ENCODE measurements at places on chromosomes 1 and 21.

GRCh38 chr1:12745992-12746323 is at the start of gene CFAP107:
TSS of gene CFAP107 (plus strand) at chr1:12746200. CDS start at chr1:12746431, 231 bp downstream.
- DNase-seq, result no peak

DNA sequence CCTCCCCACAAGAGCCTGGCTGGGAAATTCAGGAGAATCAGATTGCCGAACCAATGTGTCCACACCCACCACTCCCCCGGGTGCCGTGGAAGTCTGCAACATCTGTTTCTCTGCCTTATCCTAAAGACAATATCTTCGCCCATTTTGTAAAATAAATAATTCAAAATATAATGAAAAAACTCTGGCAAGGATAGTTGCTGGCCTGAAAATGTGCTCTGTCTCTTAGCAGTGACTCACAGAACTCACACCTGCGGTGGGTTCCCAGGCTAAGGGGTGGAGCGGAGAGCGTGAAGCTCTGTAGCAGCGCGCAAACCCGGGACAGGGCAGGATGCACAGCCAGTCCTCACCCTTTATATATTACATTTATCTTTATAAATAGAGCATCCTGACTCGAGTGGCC is 99.9 kb downstream of the COLGALT2 start:
- no peak for DNase-seq

DNA sequence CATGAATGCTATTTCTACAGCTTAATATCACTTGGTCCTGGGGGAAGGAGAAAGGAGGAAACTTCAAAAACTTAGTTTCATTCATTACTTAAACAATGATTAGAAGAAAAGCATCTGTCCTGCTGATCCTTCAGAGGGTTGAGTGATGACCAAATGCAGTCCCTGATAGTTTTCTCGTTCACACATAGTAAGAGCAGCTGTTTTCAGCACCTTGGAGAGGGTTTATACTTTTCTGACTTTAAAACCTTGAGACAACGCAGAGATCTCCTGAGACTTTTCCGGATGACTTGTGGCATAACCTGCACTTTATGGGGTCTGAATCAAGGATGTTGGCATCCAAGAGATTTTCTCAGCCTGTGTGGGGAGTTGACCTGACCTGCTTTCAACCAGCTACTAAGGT is 94.0 kb upstream of the KCND3 start:
- DNase-seq, result no peak

GRCh38 chr1:23726686-23727085 is 16.6 kb upstream of the ELOA start:
- no peak for DNase-seq

DNA sequence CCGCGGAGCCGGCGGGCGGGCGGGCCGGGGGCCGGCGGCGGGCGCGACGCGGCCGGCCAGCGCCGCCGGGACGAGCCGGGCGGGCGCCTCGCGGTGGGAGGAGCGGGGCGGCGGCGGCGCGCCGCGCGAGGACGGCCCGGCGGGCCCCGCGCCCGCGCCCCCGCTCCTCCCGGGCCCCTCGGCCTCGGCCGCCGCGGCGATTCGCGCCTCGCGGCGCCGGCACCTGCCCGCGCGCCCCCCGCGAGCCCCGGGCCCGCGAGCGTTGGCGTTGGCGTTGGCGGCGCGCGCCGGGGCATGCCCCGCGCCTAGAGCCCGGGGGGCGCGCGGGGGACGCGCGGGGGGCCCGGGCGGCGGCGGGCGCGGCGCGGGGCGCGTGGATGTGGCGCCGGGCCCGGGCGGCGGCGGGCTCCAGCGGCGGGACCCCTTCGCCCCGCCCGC is at the start of gene SKI:
Gene SKI (plus strand): TSS at position 163 of the 438 bp plus-strand sequence. CDS start 448 bp downstream, outside the sequence.
- no peak for DNase-seq
